CD4-positive, alpha-beta T cell treated with Interleukin-4 for 1 hour (primary cell): ENCODE measurements at places on chromosomes 1 and 21.

DNA sequence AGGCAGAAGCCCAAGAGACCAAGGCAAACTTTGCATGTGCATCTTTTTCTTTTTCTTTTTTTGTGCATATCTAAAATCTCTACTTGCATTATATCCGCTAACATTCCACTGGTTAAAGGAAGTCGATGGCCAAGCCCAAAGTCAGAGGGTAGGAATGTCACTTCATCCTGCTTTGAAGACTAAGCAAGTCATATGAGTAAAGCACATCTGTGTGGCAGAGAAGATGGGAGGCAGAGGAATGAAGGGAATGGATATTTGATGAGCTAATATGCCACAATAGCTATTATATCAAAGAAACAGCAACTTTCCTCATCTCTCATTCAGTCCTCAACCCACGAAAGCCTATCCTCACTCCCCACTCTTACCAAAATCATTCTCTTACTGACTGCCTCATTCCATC lies 59.3 kb downstream of the RNF220 start:
- no peak for DNase-seq

- DNase-seq: no peak
These were observed 82.8 kb downstream of the TGFBR3 start for GRCh38 chr1:91803123-91803522.

DNA sequence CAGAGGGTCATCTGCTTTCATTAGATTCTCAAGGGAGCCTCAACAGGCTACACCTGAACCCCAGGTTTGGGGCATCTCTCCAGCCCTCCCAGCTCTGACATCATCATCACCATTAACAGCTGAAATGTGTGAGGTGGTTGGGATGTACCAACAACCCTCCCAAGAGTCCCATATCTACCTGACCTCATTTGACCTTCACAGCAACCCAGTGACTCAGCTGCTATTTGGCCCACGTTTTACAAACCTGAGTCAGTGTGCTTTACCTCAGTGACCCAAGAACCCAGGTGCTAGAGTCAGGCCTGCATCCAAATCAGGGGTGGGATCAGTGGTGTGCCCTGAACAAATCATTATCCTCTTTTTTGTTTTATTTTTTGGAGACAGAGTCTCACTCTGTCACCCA lies 53.3 kb upstream of the TINAGL1 start:
- no peak for DNase-seq

DNA sequence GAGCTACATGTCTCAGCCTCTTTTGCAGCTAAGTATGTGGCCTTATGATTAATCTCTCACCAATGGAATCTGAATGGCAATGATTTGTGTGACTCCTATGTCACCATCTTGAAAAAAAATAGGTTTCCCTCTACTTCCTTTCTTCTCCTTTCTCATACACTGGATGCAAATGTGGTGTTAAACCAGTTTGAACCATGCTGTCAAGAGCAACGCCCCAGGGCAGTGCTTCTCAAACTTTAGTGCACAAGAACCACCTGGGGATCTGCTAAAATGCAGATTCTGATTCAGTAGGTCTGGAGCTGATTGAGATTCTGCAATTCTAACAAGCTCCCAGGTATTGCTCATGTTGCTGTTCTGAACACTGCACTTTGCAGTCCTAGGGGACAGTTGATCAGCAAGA lies 44.7 kb upstream of the ZNF644 start:
- no peak for DNase-seq

DNA sequence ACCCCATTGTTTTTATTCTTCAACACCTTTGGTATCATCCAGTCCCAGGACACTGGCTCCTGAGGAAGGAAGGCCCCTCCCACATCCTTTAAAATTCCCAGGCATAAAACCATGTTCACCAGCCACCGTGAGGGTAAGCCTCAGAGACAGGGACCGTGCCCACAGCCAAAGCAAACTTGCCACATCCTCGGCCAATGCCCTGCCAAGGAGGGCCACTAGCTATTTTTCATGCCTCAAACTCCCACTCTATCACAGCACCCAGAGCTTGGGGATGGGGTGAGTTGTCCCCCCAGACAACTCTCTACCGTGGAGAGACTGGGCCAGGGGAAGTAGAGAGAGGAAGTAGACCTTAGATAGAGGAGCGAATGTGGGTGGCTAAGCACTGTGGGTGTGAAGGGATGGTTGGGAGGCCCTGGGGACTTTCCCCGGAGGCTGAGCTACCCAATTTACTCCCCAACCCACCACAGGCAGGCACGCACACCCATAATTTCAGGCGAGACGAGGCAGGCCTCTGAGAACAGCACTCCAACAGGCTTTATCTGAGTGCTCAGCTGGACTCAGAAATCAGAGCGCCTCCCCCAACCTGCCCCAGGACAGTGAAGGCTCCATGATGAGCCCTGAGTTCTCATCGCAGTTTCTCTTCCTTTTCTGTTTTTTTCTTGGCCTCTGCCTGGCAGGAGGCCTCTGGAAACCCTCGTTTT lies 15.9 kb upstream of the BTG2 start:
- DNase-seq: peak; percentile 97

GRCh38 chr1:20063861-20064292 lies 6.1 kb upstream of the PLA2G5 start:
- DNase-seq: no peak

DNA sequence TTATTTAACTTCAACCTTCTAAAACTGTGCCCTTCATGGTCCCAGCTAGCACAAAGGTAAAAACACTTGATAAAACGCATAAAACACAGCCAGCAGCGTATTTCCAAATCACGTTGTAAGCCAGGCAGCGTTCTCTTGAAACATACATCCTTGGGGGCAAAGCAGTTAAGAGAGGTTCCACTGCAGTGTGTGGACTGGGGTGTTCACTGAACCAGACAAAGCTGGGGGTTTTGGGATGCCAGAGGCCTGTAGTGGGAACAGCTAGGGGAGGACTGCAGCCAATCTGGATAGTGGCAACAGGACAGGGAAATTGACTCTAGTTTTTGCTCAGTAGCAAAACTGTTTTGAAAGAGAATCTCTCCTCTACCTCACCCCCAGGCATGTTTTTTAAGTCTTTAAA lies 21.5 kb upstream of the ATP5PO start:
- no peak for DNase-seq

- DNase-seq: no peak
These were observed 16.4 kb downstream of the RAB4A start for GRCh38 chr1:229287267-229287666.

DNA sequence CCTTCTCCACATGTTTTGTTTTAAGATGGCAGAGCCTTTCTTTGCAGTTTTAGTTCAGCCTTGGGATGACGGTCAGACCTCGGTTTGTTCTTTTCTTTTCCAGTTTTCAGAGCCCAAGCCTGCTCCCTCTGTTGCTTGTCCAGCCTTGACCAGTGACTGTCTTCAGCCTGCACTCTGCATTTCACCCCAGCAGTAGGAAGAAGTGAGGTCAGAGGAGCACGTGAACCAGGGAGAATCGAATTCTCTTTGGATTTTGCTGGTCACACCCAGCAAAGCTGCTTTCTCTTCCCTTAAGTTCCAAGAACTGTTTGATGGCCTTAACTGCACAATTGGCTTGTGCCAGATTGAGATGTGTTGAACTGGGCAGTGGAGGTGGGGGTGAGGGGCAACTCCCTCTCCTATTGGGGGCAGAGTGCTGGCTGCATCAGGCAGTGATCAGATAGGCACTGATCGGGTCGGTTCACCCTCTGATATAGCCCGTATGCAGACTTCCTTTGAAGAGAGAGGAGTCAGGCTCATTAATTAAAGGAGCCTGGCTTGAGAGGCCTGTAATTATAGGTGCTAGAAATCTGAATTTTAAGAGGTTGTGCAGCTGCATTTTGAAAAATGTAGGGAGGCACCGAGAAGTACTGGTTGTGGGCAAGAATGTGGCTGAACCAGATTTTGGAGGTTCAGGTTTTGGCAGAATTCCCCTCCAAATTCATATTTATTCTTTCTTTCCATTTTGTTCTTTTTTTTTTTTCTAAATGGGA lies 42.4 kb downstream of the PEX14 start:
- no peak for DNase-seq

- no peak for DNase-seq
These were observed 41.5 kb upstream of the TSNAX start for GRCh38 chr1:231487019-231487418.

DNA sequence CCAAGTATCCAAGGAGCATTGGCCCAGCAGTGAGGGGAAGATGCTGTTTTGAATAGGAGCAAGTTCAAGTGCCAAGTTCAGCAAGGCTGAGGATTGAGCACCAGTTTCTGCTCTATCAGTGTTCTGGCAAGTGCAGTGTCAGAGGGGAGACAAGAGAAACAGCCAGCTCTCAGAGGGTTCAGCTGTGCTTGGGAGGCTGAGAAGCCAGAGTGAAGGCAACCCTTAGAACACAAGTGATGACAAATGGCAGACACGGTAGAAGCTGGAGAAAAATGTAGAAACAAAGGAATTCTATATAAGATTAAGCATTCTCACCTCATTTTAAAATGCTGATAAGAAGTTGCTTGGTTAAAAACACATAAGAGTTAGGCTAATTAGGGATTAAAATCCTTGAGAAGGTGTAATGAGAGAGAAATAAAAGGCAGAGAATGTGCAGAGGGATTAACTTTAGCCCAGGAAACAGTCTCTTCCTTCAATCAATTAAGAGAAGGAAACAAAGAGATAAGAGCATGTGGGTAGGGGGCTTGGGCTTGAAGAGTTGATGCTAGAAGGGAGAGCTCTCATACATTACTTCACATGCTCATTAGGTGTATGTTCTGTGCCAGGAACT lies 475.4 kb downstream of the AJAP1 start:
- DNase-seq: no peak

DNA sequence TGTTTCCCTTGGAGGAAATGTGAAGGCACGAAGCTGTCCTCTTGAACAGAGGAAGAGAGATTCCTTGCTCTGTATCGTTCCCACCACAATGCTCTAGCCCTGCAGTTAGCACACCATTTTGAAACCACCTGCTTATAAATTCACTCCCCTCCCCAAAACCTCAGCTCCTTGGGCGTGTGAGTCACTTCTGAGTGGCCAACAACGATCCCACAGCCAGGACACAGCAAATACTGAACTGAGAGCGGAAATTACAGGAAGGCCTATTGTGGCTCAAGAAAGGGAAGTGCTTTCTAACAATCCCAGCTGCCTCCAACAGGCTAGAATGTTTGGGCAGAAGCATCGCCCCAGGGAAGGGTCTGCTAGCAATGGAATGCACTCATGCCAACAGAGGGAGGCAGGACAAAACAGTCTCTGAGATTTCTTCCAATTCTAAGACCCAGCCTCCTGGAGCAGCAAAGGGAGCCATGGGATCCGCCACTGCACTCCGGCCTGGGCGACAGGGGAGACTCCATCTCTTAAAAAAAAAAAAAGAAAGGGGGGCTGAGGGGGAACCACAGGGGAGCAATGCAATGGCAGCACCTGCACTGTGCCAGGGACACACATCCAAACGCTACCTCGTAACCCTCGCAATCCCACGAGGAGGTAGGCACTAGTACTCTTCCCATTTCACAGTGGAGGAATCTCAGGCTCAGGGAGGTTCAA lies 1.9 kb downstream of the TMEM53 start:
- DNase-seq: peak; percentile 65

DNA sequence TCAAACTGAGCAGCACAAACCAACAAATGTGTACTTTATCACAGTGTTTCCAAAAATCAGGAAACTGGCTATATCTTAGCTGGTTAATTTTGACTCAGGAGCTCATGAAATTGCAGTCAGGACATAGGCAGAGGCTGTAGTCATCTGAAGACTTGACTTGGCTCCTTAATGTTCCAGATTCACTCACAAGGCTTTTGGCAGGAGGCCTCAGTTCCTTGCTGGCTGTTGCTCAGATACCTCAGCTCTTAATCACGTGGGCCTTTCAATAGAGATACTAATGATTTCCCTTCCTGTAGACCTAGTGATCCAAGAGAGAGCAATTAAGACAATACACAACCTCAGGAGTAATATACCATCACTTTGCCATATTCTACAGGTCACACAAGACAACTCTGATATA lies 537.7 kb downstream of the BRINP3 start:
- no peak for DNase-seq

- no peak for DNase-seq
These were observed 38.5 kb upstream of the ENAH start for GRCh38 chr1:225691377-225691776.

DNA sequence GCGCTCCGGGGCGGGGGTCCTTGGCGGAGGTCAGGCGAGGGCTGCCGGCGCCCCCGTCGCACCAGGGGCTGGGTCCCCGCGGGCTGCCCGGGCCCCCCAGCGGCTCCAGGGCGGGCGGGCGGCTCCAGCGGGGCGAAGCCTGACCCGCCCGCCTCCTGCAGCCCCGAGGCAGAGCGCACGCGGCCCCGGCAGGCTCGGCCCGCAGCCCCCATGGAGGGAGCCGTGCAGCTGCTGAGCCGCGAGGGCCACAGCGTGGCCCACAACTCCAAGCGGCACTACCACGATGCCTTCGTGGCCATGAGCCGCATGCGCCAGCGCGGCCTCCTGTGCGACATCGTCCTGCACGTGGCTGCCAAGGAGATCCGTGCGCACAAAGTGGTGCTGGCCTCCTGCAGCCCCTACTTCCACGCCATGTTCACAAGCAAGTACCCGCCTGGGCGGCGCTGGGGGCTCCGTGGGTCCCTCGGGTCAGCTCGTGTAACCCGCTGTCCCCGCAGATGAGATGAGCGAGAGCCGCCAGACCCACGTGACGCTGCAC lies 817 bp downstream of the KLHL17 start:
- no peak for DNase-seq

- DNase-seq: no peak
These were observed 47.5 kb downstream of the ROR1 start for GRCh38 chr1:63821091-63822005.

DNA sequence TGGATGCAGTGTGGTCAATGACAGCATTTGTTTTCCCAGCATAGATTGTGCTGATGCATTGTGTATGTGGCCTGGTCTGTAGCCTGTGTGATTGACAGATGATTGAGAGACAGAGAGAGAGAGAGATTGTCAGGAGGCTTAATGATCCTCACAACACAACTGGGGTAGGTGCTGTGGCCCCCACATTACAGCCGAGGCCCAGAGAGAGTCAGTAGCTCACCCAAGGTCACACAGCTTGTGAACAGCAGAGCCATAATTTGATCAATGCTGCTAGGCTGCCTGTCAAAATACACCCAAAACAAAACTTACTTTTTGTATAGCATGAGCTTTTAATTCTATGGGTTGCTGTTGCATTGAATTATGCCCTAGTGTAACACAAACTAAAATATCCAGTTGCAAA lies 20.2 kb upstream of the ETS2 start:
- no peak for DNase-seq

DNA sequence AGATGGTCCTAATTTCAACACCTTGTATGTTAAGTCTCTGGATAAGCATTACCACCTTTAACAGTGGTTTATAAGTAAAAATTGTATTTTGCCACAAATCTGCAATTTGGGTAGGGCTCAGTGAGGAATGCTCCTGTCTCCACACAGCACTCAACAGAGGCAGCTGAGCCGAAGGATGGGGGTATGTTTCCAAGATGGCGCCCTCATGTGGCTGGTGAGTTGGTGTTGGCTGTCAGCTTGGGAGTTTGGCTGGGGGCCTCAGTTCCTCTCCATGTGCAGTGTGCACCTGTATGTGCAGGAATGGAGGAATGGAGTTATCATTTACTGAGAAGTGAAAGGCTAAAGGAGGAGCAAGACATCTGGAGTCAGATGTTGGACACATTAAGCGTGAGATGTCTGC lies 136.8 kb downstream of the GABPA start:
- DNase-seq: no peak

DNA sequence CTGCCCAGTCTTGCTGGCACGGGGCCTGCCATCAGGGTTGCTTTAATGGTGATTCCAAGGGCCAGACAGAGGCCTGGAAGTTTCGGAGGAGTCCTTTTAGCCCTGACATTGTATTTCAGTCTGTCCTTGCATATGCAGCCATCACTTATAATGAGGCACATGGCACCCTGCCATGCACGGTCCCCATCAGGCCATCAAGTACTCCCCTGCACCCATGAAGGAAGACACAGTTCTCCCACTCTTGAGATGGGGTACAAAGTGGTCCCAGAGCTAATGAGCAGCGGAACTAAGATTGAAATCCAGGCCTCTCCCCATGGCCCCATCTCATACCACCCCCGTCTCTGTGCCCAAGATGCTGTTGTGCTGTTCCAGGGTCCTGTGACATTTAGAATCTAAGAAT lies 596.6 kb downstream of the PTPRU start:
- no peak for DNase-seq
